IMR-90 (cell line): ENCODE measurements at places on chromosomes 12 and 14. TPM values are rescaled to one million over a fixed set of nuclear protein-coding genes. Genes with fewer than 3 reads are reported as not detected.

GRCh38 chr12:124805050-124805449 lies 58.6 kb downstream of the SCARB1 start:
- H3K4me3 ChIP-seq, result no peak overlapping the region
- no peaks in the 10 kb centered on the region for H3K27me3 ChIP-seq
- H3K27ac ChIP-seq, result no peak overlapping the region
- no peaks in the 10 kb centered on the region; the same call in 1 of the 2 replicates for H3K36me3 ChIP-seq

DNA sequence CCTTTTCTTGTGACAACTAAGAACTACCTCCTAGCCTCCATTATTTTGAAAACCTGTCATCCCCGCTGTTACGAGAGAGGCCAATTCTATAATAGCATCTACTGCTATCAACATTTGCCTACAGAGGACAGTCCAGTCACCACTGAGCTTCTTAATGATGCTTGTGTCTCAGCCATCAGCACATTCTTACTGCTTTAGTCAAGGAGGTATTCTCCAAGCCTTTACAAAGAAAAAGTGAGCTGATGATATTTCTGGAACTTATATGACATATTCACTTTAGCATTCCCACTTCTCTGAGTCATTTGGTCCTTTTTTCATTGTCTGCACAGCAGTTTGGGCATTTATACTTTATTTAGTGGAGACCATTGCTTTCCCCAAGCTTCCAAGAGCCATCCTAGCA lies 497.7 kb upstream of the RPL10L start:
- no peak overlapping the region for H3K27ac ChIP-seq
- no peaks in the 10 kb centered on the region for H3K36me3 ChIP-seq
- DNase-seq, result no peak
- H3K27me3 ChIP-seq, result no peaks in the 10 kb centered on the region
- no peaks in the 10 kb centered on the region for H3K4me1 ChIP-seq
- no peak overlapping the region for H3K4me3 ChIP-seq

DNA sequence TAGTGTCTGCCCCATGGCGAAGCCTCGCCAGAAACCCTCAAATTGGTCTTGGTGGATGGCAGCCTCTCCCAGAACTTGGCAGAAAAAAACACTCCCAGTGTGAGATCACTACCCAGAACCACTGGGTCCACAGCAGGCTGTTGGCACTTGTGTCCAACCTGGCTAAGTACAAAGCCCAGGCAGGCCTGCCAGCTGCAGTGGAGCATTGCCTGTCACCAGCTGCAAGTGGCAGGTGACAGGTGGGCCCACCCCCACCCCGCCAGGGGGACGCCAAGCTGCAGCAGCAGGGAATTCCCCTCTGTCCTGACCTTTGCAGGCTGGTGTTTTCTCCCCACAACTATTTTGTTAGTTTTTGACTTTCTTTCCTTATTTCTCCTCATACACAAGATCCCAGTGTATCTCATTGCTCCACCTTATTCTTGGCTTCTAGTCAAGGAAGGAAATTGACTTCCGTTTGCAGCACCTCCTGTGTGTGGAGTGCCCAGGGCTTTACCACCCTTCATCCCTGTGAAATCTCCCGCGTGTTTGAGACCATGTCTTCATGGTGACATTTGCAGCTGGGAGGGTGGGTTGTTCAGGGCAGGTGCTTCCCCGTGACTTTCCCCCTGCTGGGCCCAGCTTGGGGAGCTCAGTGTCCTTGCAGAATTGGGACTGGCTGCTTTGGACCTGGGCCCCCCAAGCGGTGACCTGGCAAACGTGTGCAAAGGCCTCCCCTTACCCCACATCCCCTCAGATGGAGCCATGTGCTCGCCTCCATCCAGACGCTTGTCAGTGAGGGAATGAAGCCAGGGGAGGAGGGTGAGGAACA lies 73.8 kb upstream of the RIN3 start:
- H3K27me3 ChIP-seq, result peaks cover 17% of the 10 kb centered on the region
- no peak overlapping the region for H3K4me3 ChIP-seq
- no peak overlapping the region for H3K27ac ChIP-seq
- H3K4me1 ChIP-seq, result no peaks in the 10 kb centered on the region

DNA sequence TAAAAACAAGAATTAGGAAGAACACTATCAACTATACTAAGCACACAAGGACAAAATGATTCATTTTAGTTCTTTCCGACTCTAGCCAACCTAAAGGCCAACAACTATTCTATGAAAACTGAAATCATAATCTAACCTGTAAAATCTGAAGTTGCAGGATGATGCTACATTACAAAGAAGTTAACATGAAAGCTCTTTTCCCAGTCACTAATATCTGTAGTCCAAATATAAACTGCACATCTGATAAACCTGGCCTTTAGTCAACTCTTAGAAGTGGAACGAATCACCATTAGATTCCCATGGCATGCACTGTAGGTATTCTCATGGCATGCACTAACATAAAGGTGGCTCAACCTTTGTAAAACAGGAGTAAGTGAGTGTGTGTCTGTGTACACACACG lies 41.7 kb downstream of the BLTP3B start:
- H3K36me3 ChIP-seq, result peaks cover 6% of the 10 kb centered on the region
- no peaks in the 10 kb centered on the region for H3K27me3 ChIP-seq
- no peak overlapping the region for H3K27ac ChIP-seq
- H3K4me1 ChIP-seq, result no peaks in the 10 kb centered on the region

DNA sequence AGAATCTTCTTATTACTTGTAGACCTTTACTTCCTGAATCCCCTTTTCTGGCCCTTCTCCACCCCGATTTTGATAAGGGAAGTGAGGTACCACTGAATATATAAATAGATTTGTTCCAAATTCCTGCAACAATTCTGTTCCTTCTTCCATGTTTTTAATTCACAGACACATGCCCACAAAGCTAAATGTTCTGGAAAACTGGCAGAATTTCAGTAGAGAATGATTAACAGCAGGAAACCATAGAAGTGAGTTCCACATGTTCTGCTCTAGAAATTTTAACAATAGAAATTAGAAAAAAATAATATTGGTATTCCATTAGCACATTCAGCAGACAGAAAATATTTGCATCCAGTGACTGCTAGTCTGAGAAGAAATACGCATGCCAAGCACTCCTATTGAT lies 139.6 kb downstream of the SLC2A13 start:
- H3K27ac ChIP-seq, result no peak overlapping the region
- DNase-seq, result no peak
- H3K36me3 ChIP-seq, result no peaks in the 10 kb centered on the region
- no peak overlapping the region for H3K4me3 ChIP-seq
- H3K27me3 ChIP-seq, result no peaks in the 10 kb centered on the region

DNA sequence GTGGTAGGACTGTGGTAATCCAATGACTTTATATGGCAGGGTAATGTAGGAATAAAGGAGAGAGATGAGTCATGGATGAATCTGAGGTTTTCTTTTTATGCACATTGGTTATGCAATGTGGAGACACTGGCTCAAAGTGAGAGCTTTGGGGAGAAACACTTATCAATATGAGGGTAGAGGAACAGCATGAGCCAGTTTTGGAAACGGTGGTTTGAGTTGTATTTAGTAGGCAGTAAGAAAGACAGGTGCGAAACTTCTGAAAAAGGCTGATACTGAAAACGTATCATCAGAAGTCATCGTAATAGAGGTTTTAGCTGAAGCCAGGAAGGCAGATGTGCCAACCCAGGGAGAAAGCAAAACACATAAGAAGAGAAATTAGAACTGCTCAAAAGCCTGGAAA lies 854.8 kb upstream of the SEL1L start:
- no peak overlapping the region for H3K4me3 ChIP-seq
- no peak overlapping the region for H3K27ac ChIP-seq
- H3K27me3 ChIP-seq, result no peaks in the 10 kb centered on the region
- DNase-seq, result no peak
- no peaks in the 10 kb centered on the region for H3K36me3 ChIP-seq

GRCh38 chr12:60758224-60758623 lies 1162.4 kb downstream of the SLC16A7 start:
- no peak for DNase-seq
- H3K4me3 ChIP-seq, result no peak overlapping the region
- no peaks in the 10 kb centered on the region for H3K36me3 ChIP-seq
- no peaks in the 10 kb centered on the region for H3K4me1 ChIP-seq
- no peak overlapping the region for H3K27ac ChIP-seq

DNA sequence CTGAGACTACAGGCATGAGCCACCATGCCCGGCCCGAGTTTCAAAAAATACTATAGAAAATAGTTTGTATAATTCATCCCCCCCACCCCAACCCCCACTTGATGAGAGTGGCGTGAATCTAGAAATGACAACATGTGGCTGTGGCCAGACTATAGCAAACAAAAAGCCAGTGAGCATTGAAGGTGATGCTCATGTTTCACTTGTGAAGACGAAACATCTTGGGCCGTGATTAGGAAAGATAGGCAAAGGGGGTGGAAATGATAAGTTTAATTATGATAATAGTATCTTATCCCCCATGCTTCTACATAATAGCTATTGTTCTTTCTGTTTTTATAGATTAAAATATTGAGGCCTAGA lies 8.5 kb downstream of the BORCS5 start:
- H3K4me3 ChIP-seq, result no peak overlapping the region
- peaks cover 4% of the 10 kb centered on the region for H3K36me3 ChIP-seq
- peak overlapping the region; percentile 43; the same call in 1 of the 2 replicates for H3K27ac ChIP-seq
- peaks cover 6% of the 10 kb centered on the region for H3K4me1 ChIP-seq
- DNase-seq, result no peak
- no peaks in the 10 kb centered on the region for H3K27me3 ChIP-seq

Gene AMDHD1
- total RNA-seq, result under 0.01 TPM in 1 of 2 replicates, not detected in the other

- no peak overlapping the region for H3K27ac ChIP-seq
- no peaks in the 10 kb centered on the region for H3K4me1 ChIP-seq
- DNase-seq, result no peak
- H3K36me3 ChIP-seq, result no peaks in the 10 kb centered on the region
Measured at GRCh38 chr12:52327830-52328500, 6.8 kb upstream of the KRT83 start.

Gene LRRC10
- total RNA-seq, result not detected in 2 replicates

- no peaks in the 10 kb centered on the region for H3K4me1 ChIP-seq
- no peak overlapping the region for H3K4me3 ChIP-seq
- no peak overlapping the region for H3K27ac ChIP-seq
- H3K36me3 ChIP-seq, result no peaks in the 10 kb centered on the region
- peak; percentile 68 for DNase-seq
Measured at GRCh38 chr14:81269100-81269978, 48.6 kb upstream of the GTF2A1 start.

Gene HOTAIR
- total RNA-seq, result not detected in 2 replicates

Gene GOLT1B
- total RNA-seq, result 50.5 and 83.9 TPM in 2 replicates

Gene TTC9
- total RNA-seq, result not detected in 2 replicates

GRCh38 chr12:53279888-53280498 lies 11.9 kb downstream of the ESPL1 start:
- peaks cover 18% of the 10 kb centered on the region for H3K36me3 ChIP-seq
- no peaks in the 10 kb centered on the region for H3K27me3 ChIP-seq
- no peak for DNase-seq
- no peaks in the 10 kb centered on the region for H3K4me1 ChIP-seq
- no peak overlapping the region for H3K27ac ChIP-seq

DNA sequence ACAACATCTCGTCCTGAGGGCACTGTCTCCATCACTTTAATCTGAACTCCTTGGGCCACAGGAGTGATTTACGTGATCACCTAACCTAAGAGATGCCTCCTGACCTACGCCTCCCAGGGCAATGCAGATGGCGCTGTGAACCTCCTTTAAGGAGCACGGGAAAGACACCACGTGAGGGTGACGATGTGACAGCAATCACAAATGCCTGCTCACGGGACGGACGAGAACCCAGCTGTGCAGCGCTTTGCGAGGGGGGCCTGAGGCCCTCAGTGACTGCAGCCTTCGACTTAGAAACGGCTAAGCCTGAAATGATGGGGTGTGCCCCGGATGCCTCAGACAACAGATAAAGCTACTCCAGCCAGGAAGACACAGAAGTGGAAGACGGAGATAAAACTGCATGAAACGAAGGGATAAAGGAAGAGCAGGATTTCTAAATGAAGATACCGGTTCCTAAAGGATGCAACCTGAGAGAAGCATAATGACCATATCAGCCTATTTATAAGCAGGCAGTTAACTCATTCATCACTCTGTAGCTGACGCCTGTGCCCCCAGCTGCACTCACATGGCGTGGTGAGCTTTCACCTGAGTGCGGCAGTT lies 13.9 kb upstream of the GOLGA3 start:
- H3K27me3 ChIP-seq, result no peaks in the 10 kb centered on the region
- H3K27ac ChIP-seq, result no peak overlapping the region
- H3K36me3 ChIP-seq, result peaks cover 54% of the 10 kb centered on the region
- no peak overlapping the region for H3K4me3 ChIP-seq
- H3K4me1 ChIP-seq, result no peaks in the 10 kb centered on the region

DNA sequence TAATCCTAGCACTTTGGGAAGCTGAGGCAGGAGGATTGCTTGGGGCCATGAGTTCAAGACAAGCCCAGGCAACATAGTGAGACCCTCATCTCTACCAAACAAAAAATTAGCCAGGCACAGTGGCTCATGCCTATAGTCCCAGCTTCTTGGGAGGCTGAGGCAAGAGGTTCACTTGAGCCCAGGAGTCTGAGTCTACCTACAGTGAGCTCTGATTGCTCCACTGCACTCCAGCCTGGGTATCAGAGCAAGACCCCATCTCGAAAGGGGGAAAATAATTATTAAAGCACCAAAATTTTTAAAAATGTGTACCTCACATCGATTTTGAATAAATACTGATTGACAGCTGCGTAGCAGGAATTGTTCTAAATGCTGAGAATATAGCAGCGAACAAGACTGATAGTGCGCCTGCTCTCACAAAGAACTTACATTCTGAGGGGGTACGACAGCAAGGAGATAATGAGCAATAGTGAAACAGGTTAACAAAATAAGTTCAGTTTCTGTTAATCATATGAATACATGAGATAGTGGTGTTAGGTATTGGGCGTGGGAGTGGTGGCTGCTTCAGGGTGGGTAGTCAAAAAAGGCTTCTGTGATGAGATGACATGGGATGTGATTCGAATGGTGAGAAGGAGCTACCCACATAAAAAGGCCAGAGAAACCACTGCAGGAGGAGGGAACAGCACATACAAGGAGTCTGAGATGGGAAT lies 19.6 kb downstream of the HCFC2 start:
- DNase-seq, result no peak
- peaks cover 32% of the 10 kb centered on the region for H3K36me3 ChIP-seq

Gene PLEKHG7
- under 0.01 TPM in 1 of 2 replicates, not detected in the other for total RNA-seq

- no peaks in the 10 kb centered on the region for H3K4me1 ChIP-seq
- no peak overlapping the region for H3K27ac ChIP-seq
- DNase-seq, result no peak
- no peaks in the 10 kb centered on the region for H3K36me3 ChIP-seq
- no peak overlapping the region for H3K4me3 ChIP-seq
- H3K27me3 ChIP-seq, result no peaks in the 10 kb centered on the region; the same call in 1 of the 2 replicates
Measured at GRCh38 chr14:70148911-70149595, 39.7 kb downstream of the SLC8A3 start.

- no peak for DNase-seq
- H3K27ac ChIP-seq, result no peak within 1 kb of the TSS
- no peak within 1 kb of the TSS for H3K4me3 ChIP-seq
- H3K36me3 ChIP-seq, result no peaks in the 10 kb centered on the region
- H3K4me1 ChIP-seq, result no peaks in the 10 kb centered on the region
Measured at GRCh38 chr14:24609655-24610344, at the start of gene GZMH. Gene GZMH (minus strand): TSS chr14:24609685. CDS start chr14:24609613, 72 bp downstream.

- peak overlapping the region; percentile 83 for H3K4me3 ChIP-seq
- peak overlapping the region; percentile 89 for H3K27ac ChIP-seq
- peak; percentile 13 for DNase-seq
- H3K27me3 ChIP-seq, result no peaks in the 10 kb centered on the region
- H3K36me3 ChIP-seq, result peaks cover 2% of the 10 kb centered on the region; the same call in 1 of the 2 replicates
Measured at GRCh38 chr12:6688543-6688998, 604 bp downstream of the ZNF384 start.
